ENCODE measurements at places on chromosomes 11 and 22.

GRCh38 chr11:61711498-61711897, 31.3 kb downstream of the DAGLA start:
- no peak for DNase-seq

GRCh38 chr11:126464796-126465195, 109.3 kb downstream of the ST3GAL4 start:
- peak; percentile 74 for DNase-seq

DNA sequence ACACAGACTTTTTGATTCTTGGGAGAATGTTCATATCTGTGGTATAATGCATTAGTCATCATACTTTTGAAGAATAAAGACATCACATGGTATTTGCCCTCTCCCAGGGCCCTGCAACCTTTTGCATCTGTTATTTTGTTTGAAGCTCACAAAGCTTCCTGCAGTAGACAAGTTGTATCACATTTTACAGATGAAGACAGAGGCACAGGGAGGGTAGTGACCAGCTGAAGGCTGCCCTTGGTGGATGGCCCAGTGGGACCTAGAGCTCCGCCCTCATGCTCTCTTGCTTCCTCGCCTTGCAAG, 66.4 kb downstream of the UBASH3B start:
- no peak for DNase-seq

GRCh38 chr11:117794135-117794534, 2.9 kb downstream of the DSCAML1 start:
- DNase-seq = no peak

GRCh38 chr11:14026961-14027360, 64.4 kb downstream of the SPON1 start:
- DNase-seq = no peak

DNA sequence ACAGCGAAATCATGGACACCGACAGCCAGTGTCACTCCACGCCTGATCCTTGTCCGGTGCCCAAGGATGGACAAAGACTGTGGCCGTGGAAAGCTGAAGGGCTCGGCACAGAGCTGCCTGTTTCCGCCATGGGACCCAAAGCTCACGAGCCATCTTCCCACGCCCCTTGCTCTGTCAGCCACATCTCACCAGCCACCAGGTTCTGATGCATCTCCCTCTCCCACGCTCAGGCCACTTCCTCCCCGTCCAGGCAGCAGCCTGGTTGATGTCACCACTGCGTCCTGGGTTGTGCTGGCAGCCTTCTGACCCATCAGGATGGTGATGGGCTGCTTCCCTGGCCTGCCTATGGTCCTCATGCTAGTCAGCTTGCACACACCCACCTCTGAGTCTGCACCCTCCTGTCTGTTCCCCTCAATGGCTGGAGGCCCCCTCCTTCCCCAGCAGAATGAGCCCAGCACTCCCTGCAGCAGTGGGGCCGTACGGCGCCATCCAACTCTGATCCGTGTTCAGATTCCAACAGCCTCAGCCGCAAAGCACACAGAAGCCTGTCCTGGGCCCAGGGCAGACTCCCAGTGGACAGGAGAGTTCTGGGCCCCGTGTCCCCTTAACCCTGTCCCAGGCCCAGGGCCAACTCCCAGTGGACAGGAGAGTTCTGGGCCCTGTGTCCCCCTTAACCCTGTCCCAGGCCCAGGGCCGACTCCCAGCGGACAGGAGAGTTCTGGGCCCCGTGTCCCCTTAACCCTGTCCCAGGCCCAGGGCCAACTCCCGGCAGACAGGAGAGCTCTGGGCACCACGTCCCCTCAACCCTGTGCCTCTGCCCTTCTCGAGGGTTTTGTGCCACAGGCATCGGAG, 259.5 kb downstream of the BRD1 start:
- DNase-seq = no peak

GRCh38 chr22:26055693-26056092, 113.6 kb upstream of the SEZ6L start:
- DNase-seq = no peak

Data from GDM1 (cell line).